Astrocyte (in vitro differentiated cells and primary cell): ENCODE measurements at places on chromosomes 11 and 22. TPM values are rescaled to one million over a fixed set of nuclear protein-coding genes. Genes with fewer than 3 reads are reported as not detected.

Gene CCDC116
- total RNA-seq = 0.11 and 0.22 TPM in 2 replicates

Gene OAF
- total RNA-seq = 20.9 and 22.5 TPM in 2 replicates

Gene MMP8
- total RNA-seq = not detected in 2 replicates

Gene TRIM49
- total RNA-seq = 0.24 and 0.32 TPM in 2 replicates

Gene RAG1
- total RNA-seq = 2.0 and 3.2 TPM in 2 replicates

Gene APOBEC3F
- total RNA-seq = 10.4 and 11.0 TPM in 2 replicates

Gene APOL5
- total RNA-seq = not detected in 2 replicates

Gene MMP11
- 12.2 and 23.7 TPM in 2 replicates for total RNA-seq

Gene SPDYC
- not detected in 2 replicates for total RNA-seq

Gene ALDH3B2
- total RNA-seq = not detected in 2 replicates

Gene MS4A6A
- not detected in 2 replicates for total RNA-seq
